Motor neuron (in vitro differentiated cells): ENCODE measurements at places on chromosomes 4 and X. TPM values are rescaled to one million over a fixed set of nuclear protein-coding genes. Genes with fewer than 3 reads are reported as not detected.

Gene MAGED4
- total RNA-seq: 76.7 and 80.6 TPM in 2 replicates

Gene SMIM31
- total RNA-seq: 0.05 TPM in 1 of 2 replicates, not detected in the other

Gene EDA
- 2.0 and 3.7 TPM in 2 replicates for total RNA-seq

Gene FHDC1
- total RNA-seq: 14.0 and 14.6 TPM in 2 replicates

Gene LNX1
- total RNA-seq: 18.7 TPM in 2 replicates

Gene KIT
- total RNA-seq: 3.9 and 4.6 TPM in 2 replicates

Gene MAGEB2
- total RNA-seq: not detected in 2 replicates

Gene PABPC5
- 4.2 and 4.6 TPM in 2 replicates for total RNA-seq

Gene TLR1
- 1.7 and 3.1 TPM in 2 replicates for total RNA-seq

Gene ANK2
- total RNA-seq: 116 and 117 TPM in 2 replicates

Gene TMEM35A
- total RNA-seq: 0.45 and 4.8 TPM in 2 replicates

Gene ZDHHC15
- 7.1 and 7.2 TPM in 2 replicates for total RNA-seq

Gene PTPN13
- 32.2 and 33.1 TPM in 2 replicates for total RNA-seq

Gene ARSJ
- total RNA-seq: 6.2 and 7.2 TPM in 2 replicates

Gene SHROOM3
- 0.49 and 4.2 TPM in 2 replicates for total RNA-seq

Gene DCTD
- total RNA-seq: 46.6 and 48.5 TPM in 2 replicates

Gene POU4F2
- total RNA-seq: 0.50 TPM in 1 of 2 replicates, not detected in the other

Gene SULT1B1
- total RNA-seq: under 0.01 and 0.05 TPM in 2 replicates

Gene SPANXD
- not detected in 2 replicates for total RNA-seq

Gene GPC4
- 2.2 and 2.6 TPM in 2 replicates for total RNA-seq

Gene KIF4A
- total RNA-seq: 1.6 and 1.8 TPM in 2 replicates

Gene SRPX
- 13.8 and 14.7 TPM in 2 replicates for total RNA-seq

Gene PAGE4
- 0.44 and 0.47 TPM in 2 replicates for total RNA-seq

Gene SYNPO2
- total RNA-seq: 20.7 and 23.9 TPM in 2 replicates

Gene PABPC1L2A
- total RNA-seq: 1.6 and 1.8 TPM in 2 replicates

Gene C4orf51
- total RNA-seq: not detected in 2 replicates

Gene PGRMC2
- 18.2 and 18.6 TPM in 2 replicates for total RNA-seq

Gene PCSK1N
- total RNA-seq: 2.0 and 4.0 TPM in 2 replicates

Gene ADAM29
- 0.38 and 0.52 TPM in 2 replicates for total RNA-seq

Gene QRFPR
- not detected in 2 replicates for total RNA-seq
